ENCODE measurements at places on chromosomes 16 and 17.

DNA sequence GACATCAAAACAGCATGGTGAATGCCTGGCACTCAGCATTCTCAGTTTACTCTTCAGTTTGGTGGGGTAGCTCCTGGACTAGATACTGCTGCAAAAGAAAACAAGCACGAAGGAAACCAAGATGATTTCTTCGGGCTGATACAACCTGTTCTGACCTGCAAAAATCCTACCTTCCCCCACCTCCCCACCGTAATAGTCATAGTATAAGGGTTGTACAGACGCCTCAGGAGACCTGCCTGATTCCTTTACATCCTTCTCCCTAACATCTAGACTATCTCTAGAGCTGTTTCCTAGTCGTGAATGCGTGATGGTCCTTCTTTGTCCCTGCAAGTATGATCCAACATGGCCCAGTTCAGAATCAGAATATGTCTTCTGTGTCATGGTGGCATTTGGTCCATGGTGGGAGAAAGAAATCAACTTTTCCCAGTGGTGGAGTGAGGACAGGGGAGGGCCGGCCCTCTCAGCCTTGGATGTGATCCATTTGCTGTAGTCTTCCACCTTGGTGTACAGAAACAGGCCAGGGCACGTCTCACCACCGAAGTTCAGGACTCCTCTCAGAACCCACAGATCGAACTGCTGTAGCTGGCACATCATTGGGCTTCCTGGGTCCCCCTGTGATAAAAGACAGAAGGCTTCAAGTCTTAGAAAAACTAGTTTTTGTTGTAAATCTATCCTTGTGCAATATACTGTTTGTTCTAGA, 14.5 kb downstream of the PRSS54 start:
- DNase-seq, result no peak

- DNase-seq, result no peak
Observed at GRCh38 chr16:73240920-73241319, 193.0 kb upstream of the ZFHX3 start.

GRCh38 chr17:83144421-83145357, 65.3 kb downstream of the METRNL start:
- no peak for DNase-seq

GRCh38 chr16:11194913-11195312, 61.1 kb downstream of the SOCS1 start:
- no peak for DNase-seq

GRCh38 chr16:65909310-65910050, 457.0 kb upstream of the CDH5 start:
- DNase-seq, result no peak

DNA sequence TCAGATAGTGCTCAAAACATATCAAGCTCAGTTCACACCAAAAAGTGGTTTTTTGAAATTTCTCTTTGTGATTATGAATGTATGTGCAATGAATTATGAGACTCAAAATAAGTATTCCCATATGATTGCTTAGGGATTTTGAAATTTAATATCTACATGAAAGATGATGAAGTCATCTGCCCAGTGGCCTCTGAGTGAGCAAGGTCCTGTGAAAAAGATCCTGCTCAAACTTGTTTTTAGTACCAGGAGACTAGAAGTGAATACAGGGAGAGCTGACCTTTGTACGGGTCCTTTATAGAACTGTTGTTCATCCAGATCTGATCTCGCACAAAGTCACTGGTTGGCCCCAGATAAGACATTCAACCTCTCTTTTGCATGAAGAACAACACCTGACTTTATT, 151.9 kb upstream of the MAF start:
- no peak for DNase-seq

- DNase-seq, result no peak
Observed at GRCh38 chr16:88608076-88608475, 30.3 kb upstream of the IL17C start.

DNA sequence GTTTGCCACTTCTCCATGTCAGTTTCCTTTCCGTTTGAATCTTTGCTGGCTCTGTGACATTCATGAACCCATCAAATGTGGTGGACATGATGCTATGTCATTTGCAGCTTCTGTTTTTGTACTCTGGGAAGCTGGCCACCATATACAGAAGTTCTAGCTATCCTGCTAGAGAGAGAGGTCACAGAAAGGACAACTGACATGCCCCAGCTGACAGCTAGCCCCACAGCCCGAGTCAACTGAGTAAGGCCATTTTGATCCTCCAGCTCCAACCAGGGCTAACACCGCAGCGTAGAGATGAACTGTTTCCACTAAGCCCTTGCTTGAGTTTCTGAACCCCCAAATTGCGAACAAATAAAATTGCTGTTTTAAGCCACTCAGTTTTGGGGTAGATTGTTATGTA, 33.8 kb downstream of the CCDC42 start:
- no peak for DNase-seq

GRCh38 chr17:36002631-36003030, 1.3 kb upstream of the CCL15 start:
- DNase-seq, result no peak

GRCh38 chr16:27383556-27384243, 18.3 kb upstream of the IL21R start:
- DNase-seq, result no peak

DNA sequence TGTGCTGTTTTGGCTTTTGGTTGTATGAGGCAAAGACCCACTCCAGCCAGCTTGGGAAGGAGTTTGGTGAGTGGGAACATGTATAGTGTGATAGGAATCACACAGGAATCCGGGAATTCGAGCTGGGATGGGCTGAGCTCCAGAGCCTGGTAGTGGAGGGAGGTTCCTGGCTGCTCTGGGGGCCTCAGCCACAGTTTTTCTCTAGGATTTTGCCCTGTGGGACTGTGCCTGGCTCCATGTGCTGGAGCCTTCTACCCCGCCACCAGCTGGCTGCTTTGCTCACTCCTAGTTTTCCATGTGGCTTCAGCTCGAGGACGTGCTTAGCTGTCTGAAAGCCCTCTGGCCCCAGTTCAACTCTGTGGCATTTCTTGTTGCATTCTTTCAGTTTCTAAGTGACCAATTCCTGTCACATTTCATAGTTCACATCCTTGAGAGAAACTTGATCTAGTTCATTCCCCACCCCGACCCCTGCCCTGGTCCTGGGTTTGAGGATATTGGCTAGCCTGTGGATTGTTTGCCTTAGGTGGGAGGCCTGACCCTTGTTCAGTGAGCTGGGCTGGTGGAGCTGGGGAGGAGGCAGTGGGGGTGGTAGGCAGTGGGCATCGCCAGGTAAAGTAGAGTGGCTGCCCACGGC, 5.0 kb downstream of the SEC14L1 start:
- DNase-seq, result no peak

DNA sequence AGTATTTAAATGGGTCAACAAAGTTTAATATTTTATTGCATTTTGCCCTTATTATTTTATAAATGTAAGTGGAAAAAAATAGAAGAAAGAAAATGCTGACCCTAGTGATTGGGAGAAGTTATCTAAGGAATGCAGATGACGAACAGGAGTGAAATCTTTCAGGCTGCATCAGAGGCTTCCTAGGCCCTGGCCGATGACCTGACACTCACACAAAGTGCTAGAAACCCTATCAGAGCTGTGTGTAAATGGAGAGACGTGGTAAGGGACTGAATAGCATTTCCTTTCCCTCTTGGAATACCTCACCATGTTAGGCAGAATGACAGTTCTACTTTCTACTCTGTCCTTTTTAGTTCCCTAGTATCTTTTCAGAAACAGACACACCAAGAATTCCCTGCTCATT, 44.9 kb upstream of the CNEP1R1 start:
- no peak for DNase-seq

GRCh38 chr17:80002070-80002641, 33.5 kb downstream of the TBC1D16 start:
- DNase-seq, result no peak

- DNase-seq, result no peak
Observed at GRCh38 chr17:14296166-14296910, 4.5 kb upstream of the HS3ST3B1 start.

DNA sequence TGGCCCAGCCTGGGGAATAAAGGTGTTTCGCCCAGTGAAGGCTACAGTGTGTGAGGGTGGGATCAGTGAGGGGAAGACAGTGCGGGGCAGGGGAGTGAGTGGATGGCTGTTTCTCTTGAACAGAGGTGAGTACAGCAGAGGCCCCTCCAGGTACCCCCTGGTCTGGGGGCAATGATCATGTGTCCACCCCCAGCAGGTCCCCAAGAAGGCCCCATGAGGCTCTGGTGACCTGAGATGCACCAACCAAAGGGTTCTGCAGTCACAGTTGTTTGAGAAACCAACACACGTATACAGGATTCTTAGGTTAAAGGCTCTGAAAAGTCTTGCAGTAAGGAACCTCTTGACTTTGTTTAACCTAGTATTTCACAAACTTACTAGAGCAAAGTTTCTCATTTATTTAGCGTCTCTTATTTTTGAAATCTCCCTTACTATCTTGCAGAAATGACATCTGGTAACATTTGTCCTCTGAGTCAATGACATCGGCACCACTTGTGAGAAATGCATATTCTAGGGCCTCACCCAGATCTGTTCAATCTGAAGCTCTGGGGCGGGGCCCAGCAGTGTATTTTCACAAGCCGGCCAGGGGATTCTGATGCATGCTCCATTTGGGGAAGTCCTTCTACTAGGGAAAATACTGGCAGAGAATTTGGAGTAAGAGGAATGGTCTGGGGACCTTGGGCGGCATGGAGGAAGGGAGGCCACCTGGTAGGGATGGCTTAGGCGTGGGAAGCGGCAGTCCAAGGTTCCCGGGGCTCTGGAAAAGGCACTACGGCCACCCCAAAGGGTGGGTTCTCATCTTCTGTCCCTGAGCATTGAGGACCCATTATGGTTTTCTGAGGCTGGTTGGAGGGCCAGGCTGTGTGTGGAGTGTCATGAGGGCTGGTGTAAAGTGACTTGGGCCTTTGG, 217.3 kb downstream of the NTN1 start:
- DNase-seq, result no peak

DNA sequence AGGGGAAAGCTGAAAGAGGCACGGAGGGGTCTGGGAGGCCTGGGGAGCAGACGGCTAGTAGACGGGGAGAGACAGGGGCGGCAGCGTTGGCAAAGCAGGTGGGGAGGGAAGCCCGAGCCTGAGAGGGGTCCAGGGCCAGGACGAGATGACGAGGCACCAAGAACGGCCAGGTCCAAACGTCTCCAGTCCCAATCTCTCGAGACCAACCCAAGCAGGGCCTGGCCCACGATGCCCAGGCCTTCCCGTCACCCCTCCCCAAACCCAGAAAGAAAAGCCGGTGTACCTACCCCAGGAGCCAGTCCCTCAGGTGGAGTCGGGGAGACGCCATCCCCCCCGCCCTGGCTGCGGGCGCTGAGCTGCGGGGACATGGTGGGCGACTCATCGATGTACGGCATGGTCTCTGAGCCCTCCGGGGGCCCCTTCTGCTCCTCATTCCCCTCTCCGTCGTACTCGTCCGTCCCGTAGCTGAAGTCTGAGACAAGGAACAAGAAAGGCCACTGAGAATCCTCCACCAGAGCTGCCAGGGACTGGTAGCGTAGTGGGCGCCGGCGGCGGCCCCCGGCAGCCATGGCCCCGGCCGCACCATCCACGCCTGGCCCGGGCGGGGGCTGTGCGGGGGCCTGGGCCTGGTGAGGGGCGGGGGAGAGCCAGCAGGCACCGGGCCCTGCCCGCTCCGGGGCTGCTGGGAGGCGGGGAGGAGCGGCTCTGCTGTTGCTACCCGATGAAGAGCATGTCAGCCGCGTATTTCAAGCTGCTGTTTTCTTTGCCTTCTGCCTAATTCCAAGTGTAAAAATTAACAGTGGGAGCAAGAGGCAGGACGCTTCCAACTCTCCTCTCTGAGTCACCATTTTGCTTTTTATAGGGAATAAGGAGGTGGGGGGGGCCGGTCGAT, 54.6 kb downstream of the ABR start:
- no peak for DNase-seq

DNA sequence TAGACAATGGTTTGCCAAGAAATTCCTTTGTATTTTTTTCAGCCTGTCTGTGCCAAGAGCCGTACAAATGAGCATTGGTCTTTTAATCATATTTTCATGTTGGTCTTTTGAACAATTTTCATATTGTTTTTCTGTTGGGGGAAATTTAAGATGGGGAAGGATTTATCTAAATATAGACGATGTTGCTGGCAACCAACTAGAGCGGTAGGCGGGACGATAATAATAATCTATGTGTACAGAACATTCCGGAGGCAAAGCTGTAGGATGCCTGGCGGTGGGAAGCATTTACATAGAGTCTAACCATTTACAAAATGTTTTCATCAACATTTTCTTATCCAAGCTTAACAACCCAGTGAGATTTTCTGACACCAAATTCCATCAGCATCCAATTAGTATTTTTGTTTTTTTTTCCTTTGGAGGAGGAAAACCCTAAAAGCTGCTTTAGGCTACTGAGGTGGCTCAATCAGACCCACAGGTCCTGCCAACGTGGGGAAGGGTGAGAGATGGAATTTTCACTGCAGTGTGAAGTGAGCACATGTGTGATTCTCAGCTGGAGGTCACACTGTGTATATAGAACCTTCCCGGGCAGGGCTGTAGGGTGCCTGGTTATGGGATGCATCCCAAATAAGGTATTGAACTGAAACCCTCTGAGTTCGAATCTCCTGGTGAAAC, 11.7 kb upstream of the SEC14L1 start:
- DNase-seq, result no peak

DNA sequence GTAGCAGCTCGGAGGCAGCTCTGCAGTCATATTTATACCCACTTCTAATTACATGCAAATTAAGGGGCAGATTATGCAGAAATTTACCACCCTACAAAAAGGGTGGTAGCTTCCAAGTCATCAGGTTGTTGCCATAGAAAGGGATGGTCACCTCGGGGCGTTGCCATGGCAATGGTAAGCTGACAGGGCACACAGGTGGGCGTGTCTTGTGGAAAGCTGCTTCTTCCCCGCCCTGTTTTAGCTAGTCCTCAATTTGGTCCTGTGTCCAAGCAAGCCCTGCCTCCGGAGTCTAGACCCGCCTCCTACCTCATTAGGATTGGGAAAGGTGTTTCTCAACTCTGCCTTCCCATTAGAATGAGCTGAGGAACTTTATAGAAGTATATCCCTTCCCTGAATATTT, 98.7 kb downstream of the HS3ST2 start:
- no peak for DNase-seq

DNA sequence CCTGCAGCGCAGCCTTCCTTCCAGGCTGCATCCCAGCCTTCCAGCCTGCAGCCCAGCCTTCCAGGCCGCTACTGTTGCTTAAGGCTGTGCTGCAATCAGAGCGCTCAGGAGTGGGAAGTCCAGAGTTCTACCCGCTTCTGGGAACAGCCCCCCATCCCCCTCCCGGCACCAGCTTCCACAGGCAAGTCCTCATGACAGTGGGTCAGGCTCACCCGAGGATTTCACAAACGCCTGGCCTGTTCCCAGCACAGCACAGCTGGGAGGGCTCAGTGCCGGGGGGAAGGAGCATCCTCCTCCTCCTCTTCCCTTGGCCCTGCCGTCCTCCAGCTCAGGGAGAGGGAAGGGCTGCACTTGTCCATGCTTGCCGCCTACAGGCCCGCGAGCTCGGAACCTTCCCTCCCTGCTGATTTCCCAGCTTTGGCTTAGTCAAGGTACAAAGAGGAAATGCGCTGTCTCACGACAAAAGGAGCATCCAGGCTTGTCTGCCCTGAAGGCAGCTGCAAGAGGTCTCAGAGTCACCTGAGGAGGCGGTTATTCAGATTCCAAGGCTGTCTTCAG, 8.3 kb downstream of the SOCS3 start:
- no peak for DNase-seq
